ENCODE measurements at places on chromosomes 13 and 19.

- no peak overlapping the region for H3K4me3 ChIP-seq
- H3K27ac ChIP-seq = no peak overlapping the region
- H3K27me3 ChIP-seq = no peaks in the 10 kb centered on the region
Measured at GRCh38 chr13:95228130-95228529, 73.1 kb downstream of the ABCC4 start.

- peaks cover 14% of the 10 kb centered on the region for H3K4me1 ChIP-seq
- H3K4me3 ChIP-seq = no peak overlapping the region
- H3K27me3 ChIP-seq = no peaks in the 10 kb centered on the region
- no peak for DNase-seq
- no peak overlapping the region for H3K27ac ChIP-seq
- H3K36me3 ChIP-seq = peaks cover 7% of the 10 kb centered on the region
Measured at GRCh38 chr13:42071672-42072419, 23.4 kb downstream of the DGKH start.

DNA sequence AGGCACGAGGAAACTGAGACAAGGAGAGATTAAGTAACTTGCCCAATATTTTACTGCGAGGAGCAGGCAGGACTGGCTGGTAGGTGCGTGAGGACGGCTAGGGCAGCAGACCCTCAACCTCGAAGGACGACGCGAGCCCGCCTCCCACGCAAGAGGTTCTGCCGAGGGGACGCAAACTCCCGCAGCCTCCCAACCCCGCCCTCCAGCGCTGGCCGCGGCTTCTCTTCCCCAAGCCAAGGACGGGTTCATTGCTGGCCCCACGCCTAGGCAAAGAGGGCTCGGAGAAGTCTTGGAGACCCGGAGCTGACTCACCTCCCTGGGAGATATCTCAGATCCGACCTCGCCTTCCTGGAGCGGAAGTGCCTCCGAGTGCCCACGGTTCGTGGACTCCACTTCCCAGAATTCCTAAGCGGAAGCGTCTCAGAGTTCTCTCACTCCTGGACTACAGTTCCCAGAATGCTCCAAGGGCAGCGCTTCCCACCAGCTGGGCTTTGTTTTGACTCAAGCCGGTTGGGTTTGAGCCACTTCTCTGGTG lies at the start of gene ZNF235:
TSS of gene ZNF235 (minus strand) at position 367 of the 535 bp plus-strand sequence. CDS start 1,621 bp downstream, outside the sequence.
- peaks cover 8% of the 10 kb centered on the region for H3K4me1 ChIP-seq
- H3K27me3 ChIP-seq = no peaks in the 10 kb centered on the region
- peak within 1 kb of the TSS; percentile 83 for H3K27ac ChIP-seq
- H3K4me3 ChIP-seq = peak within 1 kb of the TSS; percentile 95

GRCh38 chr13:110179116-110179856 lies 127.7 kb downstream of the COL4A1 start:
- DNase-seq = no peak
- no peaks in the 10 kb centered on the region for H3K27me3 ChIP-seq
- H3K4me3 ChIP-seq = no peak overlapping the region
- no peak overlapping the region for H3K27ac ChIP-seq
- peaks cover 29% of the 10 kb centered on the region for H3K36me3 ChIP-seq
- peaks cover 5% of the 10 kb centered on the region for H3K4me1 ChIP-seq

- peaks cover 34% of the 10 kb centered on the region for H3K4me1 ChIP-seq
- H3K36me3 ChIP-seq = peaks cover 3% of the 10 kb centered on the region
- DNase-seq = no peak
- peak overlapping the region; percentile 99 for H3K4me3 ChIP-seq
- H3K27ac ChIP-seq = peak overlapping the region; percentile 90
- H3K27me3 ChIP-seq = peaks cover 3% of the 10 kb centered on the region
Measured at GRCh38 chr13:50080203-50080910, 65.1 kb downstream of the KCNRG start.

DNA sequence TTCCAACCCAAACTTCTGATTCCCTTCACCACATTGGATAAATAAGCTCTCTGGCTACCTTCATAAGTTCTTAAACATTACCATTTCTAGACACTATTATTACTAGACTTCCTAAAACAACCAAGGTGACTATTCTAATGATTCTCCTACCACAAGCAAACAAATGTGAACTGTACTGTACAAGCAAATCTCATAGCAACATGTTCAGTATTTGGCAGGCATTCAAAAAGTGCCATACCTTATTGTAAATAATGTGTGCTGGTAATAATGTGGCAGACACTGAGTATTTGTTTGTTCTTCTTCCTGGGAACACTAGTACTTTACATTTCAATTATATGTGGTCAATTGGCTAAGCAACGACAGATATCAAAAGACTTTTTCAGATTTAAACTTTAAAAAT lies 986.0 kb upstream of the SPRY2 start:
- DNase-seq = no peak
- H3K27ac ChIP-seq = no peak overlapping the region
- H3K4me1 ChIP-seq = no peaks in the 10 kb centered on the region
- H3K36me3 ChIP-seq = no peaks in the 10 kb centered on the region
- no peaks in the 10 kb centered on the region for H3K27me3 ChIP-seq

- no peak for DNase-seq
- H3K4me1 ChIP-seq = peaks cover 20% of the 10 kb centered on the region
- peaks cover 36% of the 10 kb centered on the region for H3K36me3 ChIP-seq
- H3K27ac ChIP-seq = peak overlapping the region; percentile 19
Measured at GRCh38 chr13:79393564-79394249, 12.3 kb downstream of the RBM26 start.
